Hematopoietic multipotent progenitor cell treated with erythropoietin and hydrocortisone succinate and interleukin-3 and kit ligand, for 8 days (in vitro differentiated cells): ENCODE measurements at places on chromosomes 16 and 17.

- DNase-seq: no peak
These were observed 88.7 kb downstream of the GRIN2A start for GRCh38 chr16:10093576-10093975.

DNA sequence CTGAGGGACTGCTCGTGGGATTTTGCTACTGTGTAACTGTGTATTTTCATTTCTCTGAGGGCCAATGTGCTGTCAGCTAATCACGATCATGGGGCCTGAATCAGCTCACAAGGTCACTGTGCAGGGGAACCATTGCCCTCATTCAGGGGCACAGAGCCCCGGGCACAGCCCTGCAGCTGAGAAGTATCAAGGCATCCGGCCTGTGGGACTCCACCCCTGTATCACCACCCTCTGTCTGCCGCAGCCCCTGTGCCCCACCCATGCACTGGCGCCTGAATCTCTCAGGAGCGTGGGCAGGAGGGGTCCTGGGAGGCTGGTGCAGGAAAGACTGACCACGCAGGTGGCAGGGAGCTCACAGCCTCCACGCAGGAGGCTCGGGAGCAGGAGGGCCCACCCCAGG, 43.4 kb upstream of the RASD1 start:
- DNase-seq: no peak

- no peak for DNase-seq
These were observed 14.5 kb upstream of the CNOT1 start for GRCh38 chr16:58644108-58644507.

GRCh38 chr16:19130385-19130784, 16.6 kb downstream of the ITPRIPL2 start:
- no peak for DNase-seq

DNA sequence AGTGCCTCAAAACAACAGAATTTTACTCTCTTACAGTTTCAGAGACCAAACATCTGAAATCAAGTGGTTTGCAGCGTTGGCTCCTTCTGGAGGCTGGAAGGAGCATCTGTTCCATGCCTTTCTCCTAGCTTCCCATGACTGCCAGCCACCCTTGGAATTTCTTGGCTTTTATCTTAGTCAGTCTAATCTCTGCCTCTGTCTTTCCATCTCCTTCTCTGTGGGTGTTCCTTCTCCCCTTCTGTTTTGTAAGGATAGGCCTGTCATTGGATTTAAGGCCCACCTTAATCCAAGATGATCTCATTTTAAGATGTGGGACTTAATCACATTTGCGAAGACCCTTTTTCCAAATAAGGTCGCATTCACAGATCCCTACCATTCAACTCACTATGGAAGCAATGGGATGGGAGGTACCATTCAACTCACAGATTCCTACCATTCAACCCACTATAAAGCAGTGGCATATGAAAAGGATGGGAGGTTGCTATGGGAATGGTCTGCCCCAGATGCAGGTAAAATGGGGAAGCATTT, 321.8 kb downstream of the WWOX start:
- no peak for DNase-seq

DNA sequence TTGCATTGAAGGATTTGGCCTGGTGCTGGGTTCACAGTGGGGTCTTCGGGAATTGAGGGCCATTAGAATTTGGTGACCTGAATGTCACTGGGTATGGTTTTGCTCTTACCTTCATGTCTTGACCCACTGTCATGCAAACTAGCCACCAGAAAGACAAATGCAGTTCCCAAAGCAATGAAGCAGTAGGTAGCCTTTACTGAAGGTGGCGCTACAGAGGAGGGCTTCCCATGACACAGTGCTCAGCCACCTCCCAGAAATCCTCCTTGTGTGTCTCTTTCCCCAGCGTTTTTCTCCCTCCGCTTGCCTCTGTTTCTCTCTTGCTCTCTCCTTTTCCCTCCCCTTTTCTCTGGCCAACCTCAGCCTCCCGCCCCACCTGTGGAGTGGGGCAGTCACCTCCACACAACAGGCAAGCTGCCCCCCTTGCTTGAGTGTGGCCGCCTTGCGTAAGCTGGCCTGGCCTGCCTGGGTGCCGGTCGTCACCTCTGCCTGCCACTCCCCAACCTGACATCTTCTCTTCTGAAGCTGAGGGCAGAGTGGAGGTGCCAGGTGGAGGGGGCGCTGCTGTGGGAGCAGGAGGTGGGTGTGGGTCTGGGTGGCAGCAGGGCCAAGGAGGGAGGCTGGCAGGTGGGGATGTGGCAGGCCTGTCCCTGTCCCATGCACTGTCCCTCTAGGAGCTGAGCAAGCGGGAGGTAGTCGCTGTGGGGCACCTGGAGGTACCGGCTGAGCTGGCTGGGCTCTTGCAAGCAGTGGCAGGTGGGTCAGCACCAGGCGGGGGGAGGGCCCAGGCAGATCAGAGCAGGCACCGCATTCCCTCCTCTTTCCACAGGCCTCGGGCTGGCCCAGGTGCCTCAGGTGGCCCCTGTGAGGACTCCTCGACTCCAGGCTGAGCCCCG, 34.7 kb downstream of the MYO15A start:
- DNase-seq: peak; percentile 50

GRCh38 chr17:40558890-40559563, 6.2 kb downstream of the CCR7 start:
- no peak for DNase-seq

DNA sequence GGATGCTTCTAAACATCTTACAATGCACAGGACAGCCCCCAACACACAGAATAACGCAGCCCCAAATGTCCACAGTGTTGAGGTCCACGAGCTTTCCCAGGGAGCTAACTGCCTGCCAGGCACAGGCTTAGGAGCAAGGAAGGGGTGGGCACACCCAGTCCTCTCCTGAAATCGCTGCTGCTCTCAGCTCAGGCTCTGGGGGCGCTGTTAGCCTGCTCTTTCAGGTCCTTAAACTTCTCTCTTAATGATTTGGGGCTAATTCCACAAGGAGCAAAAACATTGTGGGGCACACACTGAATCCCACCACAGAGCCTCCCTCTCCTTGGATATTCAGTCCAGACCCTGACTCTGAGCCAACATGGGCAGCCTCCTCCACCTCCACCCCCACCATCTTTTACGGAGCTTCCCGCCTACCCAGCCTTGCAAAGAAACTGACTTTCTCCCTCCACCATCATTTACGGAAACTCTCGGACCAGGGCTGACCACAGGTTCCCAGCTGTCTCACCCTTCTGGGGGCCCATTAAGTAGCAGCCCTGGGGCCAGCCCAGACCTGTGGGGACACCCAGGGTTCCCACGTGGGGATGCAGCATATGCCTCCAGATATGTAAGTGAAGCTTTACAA, 1.1 kb downstream of the CD300H start:
- peak; percentile 62 for DNase-seq

DNA sequence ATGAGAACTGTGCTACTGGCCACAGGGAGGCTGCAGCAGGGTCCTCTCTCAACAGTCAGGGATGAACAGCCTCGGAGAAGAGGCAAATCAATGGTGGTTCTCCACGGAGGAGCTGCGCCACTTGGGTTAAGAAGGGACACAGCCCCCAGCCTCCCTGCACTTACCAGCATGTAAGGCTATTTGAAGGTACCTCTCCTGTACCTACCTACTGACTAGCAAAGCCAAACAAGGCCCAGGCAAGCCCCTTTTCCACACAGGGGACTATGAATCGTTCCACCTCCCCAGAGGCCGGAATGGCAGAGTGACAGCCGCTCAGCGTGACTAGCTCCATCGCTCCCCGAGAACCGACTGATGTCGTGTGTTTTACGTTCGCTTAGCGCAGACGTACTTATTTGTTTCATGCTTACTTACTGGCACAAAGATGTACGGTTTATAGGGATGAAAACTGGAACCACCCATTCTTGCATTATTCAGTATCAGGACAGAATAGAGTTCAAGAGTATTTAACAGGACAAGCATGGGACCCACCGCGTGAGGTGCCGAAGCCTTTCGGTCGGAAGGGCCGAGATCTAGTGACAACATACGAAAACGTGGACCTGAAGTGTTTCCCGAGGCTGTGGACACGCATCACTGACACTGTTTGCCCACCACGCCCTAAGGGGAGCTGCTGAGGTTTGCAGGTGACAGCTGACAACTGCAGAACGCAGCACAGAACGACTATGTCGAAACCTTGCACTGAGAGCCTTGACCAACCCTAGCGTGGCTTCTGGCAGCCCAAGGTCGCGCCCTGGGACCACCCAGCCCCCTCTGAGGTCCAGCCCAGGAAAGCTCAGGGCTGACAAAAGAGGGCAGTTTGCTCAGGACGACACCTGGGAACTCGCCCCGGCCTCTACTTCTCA, 1.0 kb downstream of the TEPSIN start:
- DNase-seq: no peak

GRCh38 chr17:43832976-43833829, at the start of gene MPP3:
Gene MPP3, minus strand, starts transcription at chr17:43833146. Its CDS starts 1,240 bp downstream, at chr17:43831906.
- peak; percentile 58 for DNase-seq

- no peak for DNase-seq
These were observed 24.7 kb upstream of the KLHDC4 start for GRCh38 chr16:87790292-87791100.

- no peak for DNase-seq
These were observed 154.1 kb upstream of the RPL38 start for GRCh38 chr17:74049167-74049966.

DNA sequence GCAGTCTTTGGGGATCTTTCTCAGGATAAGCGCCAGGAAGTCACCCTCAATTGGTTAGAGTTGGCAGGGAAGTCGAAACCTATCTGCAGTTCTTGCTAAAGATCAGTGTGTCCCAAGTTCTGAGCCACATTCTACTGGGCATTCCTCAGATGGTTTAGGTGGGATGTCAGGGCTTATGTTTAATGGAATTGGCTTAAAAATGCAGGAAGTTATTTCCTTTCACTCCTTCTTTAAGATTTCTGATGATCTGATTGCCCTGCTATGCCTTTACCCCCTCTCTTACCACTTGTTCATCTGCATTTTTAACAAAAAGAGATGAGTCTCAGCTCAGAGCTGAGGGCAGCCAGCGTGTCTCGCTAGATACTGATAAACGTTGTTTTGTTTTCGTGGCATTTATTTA, 30.8 kb downstream of the FOXL1 start:
- no peak for DNase-seq

- no peak for DNase-seq
These were observed 3.5 kb upstream of the RPRML start for GRCh38 chr17:46982577-46982976.

DNA sequence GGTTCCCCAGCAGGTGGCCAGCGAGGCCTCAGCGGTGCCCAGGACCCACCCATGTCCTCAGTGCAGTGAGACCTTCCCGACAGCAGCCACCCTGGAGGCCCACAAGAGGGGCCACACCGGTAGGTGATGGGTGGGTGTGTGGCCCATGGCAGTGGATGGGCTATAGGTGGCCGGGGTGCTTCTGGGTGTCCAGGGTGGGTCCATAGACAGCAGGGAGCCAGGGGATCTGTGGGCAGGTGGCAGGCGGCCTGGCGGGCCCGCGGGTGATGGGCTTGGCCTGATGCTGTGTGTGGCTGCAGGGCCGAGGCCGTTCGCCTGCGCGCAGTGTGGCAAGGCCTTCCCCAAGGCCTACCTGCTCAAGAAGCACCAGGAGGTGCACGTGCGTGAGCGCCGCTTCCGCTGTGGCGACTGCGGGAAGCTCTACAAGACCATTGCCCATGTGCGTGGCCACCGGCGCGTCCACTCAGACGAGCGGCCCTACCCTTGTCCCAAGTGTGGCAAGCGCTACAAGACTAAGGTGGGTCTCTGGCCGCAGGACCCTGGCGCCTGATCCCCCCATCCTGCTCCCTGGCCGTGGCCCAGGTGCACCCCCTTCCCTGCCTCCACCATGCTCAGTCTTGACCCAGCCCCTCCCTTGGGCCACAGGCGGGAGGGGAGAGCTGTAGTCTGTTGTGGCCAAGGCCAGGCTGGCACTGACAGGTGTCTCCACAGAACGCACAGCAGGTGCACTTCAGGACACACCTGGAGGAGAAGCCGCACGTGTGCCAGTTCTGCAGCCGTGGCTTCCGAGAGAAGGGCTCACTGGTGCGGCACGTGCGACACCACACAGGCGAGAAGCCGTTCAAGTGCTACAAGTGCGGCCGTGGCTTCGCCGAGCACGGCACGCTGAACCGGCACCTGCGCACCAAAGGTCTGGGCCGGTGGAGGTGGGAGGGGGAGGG, 2.1 kb upstream of the DNASE1L2 start:
- DNase-seq: no peak

DNA sequence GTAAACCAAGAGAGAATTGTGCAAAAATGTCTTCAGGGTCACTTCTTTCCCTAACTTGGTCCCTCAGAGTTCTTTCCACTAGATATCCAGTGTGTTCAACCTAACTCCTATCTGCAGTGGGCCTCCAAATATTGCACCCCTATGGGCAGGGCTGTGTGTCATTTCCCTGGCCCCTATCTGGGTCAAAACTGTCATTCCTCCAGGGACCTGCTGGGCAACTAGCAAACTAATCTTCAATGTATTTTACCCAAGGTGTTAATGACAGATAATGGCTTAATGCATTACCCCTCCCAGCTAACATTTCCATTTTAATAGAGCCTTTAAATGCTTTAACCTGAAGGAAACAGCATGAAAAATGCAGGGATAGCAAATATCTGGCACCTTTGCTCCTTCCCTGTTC, 25.8 kb upstream of the SKAP1 start:
- peak; percentile 93 for DNase-seq

GRCh38 chr17:79678091-79678735, 52.5 kb upstream of the ENPP7 start:
- DNase-seq: no peak

GRCh38 chr17:33583518-33584417, 290.7 kb upstream of the ASIC2 start:
- DNase-seq: no peak

DNA sequence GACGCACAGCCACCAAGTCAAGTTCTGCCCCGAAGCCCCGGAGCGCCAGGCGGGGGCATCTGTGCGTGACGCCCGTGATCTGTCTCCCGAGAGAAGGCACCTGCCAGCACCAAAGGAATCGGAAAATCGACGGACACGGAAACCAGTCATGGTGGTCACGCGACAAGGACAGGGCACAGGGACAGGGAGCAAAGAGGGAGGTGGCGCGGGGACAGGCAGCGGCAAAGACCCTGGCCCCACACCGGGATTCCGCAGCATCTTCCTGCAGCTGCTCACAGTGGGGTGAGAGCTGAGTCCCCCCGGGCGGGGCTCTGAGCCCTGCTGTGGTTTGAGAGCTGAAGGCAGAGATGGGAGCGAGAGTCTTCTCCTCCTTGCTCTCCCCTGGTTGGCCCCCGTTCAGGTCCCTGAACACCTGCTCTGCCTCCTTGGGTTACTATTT, 56.4 kb downstream of the ABR start:
- no peak for DNase-seq

- DNase-seq: peak; percentile 52
These were observed 1.8 kb upstream of the RARA start for GRCh38 chr17:40307001-40307730.

DNA sequence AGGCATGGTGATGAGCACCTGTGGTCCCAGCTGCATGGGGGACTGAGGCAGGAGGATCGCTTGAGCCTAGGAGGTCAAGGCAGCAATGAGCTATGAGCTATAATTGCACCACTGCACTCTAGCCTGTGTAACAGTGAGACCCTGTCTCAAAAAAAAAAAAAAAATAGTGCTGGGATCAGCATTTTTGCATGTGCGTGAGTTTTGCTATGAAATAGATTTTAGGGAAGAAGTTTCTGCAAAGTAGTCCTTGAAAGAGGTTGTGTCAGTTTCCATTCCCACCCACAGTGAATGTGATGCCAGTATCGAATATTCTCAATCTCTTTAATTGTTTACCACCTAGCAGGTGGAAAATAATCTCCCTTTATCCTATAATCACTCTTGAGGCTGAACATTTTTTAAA, 26.3 kb upstream of the ARHGAP17 start:
- no peak for DNase-seq
